ENCODE measurements at places on chromosomes 1 and 21.

DNA sequence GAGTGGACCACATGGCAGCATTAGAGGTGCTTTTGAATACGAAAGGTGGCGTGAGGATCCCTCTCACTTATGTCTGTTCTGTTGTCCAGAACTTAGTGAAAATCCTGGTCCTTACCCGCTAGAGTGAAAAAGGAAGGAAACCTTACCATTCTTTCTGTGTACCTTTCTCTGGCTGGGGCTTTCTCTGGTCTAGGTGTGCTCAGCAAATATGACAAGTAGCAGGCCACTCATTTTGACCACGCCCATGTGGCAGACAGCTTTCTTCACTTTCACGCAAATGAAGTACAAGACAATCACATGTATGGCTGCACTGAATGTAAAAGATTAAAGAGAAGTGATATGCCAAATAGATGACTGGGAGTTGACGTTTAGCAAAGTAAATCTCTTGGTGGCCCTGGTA, 131.9 kb downstream of the FGGY start:
- DNase-seq, result no peak

- no peak for DNase-seq
Measured at GRCh38 chr1:46423574-46424240, 29.6 kb downstream of the FAAH start.

- no peak for DNase-seq
Measured at GRCh38 chr1:226637147-226637935, 88.8 kb downstream of the STUM start.

DNA sequence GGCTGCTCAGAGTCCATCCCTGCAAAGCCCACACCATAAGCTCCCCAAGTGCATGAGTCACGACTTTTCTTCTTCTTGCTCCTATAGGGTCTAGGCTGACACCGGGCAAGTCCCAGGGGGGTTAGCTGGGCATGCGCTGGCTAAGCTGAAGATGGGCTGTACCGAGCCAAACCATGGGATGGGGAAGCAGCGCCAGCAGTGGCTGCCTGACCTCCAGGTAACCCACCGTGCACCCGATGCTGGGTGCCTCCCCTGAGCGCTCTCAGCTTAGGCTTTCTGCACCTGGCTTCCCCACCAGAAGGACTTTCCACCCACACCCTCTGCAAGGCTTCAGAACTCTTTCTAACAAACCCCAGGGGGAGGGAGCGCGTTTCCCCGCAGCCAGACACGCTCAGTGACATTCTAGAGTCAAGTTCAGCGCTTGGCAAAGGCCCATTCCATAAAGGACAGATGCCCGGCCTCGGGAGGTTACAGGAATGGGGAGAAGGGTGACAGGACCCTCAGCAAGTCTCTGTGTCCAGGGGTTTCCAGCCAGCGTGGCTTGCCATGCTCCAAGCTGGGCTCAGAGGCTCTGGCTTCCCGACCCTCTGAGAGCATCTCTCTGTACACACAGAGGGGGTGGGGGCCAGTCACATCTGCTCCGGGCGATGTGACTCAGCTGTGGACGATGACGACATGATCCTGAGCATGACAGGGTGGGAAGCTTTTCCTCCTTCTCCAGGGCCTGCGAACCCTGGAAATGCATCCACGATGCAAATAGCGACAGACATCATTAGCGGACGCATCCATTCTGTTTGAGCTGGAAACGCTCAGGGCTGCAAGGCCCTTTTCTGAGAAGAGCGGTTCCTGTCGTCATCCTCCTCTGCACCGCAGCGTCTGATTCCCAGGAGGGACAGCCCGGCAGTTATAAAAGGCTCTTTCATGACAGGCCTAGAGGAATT, 107.8 kb downstream of the SIK1 start:
- DNase-seq, result no peak

GRCh38 chr1:69700770-69701169, 133.0 kb downstream of the LRRC7 start:
- DNase-seq, result no peak

DNA sequence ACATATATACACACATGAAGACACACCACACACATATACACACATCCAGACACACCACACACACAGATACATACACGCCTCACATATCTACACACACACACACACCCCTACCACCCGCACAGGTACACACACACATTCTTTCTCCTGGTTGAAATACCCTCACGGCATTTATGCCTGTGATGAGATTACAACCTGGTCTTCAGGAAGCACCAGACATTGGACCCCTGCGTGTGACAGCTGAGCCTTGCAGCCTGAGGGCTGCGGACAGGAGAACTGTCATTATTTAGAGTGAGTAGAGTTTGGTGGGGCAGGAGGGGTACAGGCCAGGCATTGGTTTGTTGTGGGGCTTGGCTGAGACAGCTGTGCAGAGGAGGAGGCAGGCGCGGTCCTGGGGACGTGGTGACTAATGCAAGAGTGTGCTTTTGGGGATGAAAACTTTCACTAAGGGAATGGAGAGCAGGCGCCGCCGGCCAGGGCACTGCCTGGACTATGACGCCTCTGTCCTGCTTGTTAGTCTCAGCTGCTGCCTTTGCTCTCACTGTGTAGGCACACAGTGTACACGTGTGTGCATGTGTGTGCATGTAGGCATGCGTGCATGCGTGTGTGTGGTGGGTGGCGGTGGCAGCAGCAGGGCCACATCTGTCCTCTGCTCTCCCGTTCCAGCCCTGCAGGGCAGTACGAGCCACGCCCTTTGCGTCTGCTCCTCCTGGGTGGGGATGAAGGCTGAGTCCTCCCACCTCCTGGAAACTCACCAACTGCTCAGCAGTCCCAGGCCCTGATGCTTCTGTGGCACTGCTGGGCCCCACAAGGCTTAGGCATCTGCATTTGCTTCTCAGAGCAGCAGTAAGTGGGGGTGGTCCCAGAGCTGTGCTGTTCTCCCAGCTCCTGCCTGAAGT, 57.6 kb downstream of the SPSB1 start:
- DNase-seq, result no peak

- no peak for DNase-seq
Measured at GRCh38 chr1:196608390-196609369, at the start of gene KCNT2. Gene KCNT2, minus strand, starts transcription at chr1:196608440. Its CDS starts 131 bp downstream, at chr1:196608309.

DNA sequence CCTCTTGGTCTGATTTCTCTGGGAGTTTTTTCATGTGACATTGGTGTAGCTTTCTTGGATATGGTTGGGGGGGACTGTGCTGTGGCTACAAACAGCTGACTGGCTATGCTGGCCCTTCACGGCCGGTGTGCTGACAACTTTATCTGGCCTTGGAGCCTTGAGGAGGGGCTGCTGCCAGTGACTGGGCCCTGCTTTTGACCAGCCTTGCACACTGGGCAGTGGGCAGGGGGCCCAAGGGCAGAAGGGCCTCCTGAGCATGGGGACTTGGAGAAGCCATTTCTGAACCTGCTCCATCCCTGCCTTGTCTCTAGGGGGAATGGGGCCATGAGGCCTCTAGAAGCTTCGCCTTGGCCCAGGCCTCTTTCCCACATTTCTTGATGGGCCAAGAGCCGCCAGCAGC, 139.6 kb downstream of the CAMTA1 start:
- no peak for DNase-seq

DNA sequence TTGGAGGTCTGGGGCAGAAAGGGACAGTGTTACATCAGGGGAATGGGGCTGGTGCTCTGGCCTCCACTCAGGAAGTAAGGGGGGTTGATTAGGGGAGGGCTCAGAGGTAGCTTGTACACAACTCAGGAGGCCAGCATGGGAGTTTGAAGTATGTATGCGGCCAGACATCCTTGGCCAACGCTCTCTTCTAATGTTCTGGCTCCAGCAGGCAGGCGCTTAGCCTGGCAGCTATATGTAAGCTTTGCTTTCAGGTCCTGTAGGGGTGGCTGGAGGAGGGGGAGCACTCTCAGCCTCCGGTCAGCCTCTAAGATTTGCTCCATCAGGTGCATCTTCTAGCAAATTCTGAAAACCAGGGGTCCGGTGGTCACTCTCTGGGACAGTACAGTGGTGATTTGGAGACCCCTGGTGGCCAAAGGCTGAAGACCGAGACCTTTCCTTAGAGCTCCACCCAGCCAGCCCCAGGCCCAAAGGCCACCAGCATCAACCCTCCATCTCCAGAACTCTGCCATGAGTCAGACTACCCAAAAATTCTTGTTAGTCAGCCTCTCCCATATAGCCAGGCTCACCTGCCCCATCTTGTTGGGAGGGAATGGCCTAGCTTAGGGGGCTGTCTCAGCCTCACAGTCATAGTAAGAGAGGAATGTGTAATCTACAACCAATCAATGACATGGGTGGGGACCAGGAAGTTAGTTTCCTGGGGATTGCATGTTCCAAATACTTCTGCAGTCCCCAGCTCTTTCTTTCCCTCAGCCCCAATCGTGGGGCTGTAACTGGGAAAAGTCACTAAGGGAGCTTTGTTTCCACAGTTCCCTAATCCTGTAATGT, 9.7 kb upstream of the COL8A2 start:
- peak; percentile 61 for DNase-seq

- no peak for DNase-seq
Measured at GRCh38 chr1:88134983-88135921, 548.8 kb upstream of the PKN2 start.

DNA sequence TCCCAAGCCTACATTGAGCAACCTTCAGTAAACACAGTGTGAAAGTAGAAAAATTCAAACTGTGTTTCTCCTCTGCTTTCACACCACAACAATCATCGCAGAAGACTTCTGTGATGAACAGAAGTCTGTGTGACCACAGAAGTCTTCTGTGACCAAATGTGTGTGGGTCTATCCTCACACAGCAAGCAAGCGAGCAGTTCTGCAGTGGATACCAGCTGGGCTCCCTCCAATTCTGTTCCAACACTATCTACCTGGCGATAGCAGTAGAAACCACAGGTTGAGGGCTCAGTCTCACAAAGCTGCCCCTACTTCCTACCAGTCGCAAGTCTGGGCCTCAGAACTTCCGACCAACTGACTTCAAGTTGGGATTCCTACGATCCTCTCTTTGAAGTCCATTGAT, 21.0 kb upstream of the RAP1A start:
- DNase-seq, result no peak

DNA sequence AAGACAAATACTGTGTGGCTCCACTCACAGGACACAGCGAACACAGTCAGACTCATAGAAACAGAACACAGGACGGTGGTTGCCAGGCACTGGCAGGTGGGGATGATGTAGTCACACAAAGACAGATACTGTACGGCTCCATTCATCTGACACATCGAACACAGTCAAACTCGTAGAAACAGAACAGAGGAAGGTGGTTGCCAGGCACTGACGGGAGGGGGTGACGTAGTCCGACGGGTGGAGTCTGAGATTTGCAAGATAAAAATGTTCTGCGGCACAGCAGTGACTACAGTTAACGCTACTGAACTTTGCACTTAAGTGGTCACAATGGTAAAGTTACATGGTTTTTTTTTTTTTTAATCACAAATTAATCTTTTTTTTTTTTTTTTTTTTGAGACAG, 18.7 kb downstream of the C21orf58 start:
- DNase-seq, result no peak

GRCh38 chr1:3857791-3858129, 484 bp downstream of the DFFB start:
- DNase-seq, result peak; percentile 33

GRCh38 chr1:96597218-96597617, 124.4 kb upstream of the PTBP2 start:
- DNase-seq, result no peak

GRCh38 chr1:225517697-225518096, 89.9 kb upstream of the LBR start:
- no peak for DNase-seq

DNA sequence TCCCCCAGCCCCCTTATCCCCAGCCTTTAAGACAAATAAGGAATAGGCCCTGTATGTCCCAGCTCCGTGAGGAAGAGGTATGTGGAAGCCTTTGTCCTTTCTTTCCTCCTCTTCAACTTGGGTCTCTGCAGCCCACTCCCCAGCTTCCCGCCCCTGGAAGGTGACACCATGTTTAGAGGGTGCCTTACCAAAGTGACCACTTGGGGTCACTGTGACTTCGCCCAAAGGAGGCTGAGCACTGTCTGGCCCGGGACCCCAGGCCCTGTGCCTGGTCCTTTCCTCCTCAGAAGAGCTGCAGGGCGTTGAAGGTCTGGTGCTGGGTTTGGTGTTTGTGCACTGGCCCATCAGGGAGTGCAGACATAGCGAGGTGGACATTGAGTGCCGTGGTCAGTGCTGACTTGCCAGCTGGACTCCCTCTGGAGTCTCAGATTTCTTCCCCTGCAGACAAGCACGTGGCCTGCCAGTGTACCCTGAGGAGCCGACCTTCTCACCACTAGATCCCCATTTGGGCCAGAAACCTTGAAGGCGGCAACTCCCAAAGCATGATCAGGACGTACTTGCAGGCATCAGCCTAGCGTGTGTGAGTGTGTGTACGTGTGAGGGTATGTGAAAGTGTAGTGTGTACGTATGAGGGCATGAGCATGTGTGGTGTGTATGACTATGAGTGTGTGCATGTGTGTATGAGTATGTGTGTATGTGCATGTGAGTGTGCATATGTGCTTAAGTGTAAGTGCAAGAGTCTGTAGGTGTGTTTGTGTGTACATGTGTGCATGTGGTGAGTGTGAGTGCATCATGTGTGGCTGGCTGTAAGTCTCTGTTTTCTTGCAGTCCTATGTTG, 181.4 kb upstream of the KIAA0040 start:
- DNase-seq, result peak; percentile 37

- DNase-seq, result no peak
Measured at GRCh38 chr1:151058692-151059091, 730 bp downstream of the CDC42SE1 start.

DNA sequence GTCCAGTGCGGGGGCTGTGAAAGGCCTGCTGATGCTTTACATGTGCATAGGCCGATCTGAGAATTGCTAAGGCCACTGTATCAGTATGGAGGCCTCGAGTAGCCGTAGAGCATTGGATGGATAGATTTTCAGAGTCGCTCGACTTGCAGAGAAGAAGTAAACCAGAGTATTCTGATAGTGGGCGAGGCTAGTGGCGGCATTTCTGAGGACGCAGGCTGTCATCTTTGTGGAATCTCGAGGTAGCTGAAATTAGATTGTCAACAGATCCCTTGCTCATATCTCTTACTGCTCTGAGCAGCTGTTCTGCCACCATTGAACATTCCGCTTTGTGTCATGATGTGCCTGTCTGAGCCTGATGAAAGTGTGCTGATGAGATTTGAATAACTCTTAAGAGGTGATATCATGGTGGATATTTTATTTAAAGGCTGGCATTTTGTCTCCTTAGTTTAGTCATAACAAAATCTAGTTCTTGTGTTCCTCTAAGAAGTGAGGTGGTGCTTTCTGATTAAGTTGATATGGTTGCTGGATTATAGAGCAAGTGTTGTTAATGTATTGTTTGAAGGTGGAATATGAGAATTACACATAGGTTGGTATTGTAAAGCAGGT, 1.5 kb downstream of the KIF1B start:
- no peak for DNase-seq

DNA sequence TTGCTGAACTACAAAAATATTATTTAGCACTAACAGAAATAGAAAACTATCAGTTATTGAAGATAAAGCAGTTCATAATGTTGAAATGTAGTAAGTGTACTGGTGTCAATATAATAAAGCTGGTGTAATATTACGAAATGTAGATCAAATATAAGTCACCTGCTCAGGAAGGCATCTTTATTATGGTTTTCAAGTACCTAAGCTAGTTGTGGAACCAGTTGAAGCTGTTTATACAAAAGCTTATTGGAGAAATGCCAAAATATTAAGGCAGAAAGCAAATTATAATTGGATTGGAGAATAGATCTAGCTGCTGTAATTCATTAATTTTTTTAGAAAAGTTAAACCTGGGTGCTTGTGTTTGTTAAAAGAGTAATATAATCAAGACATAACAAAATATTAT, 6.2 kb upstream of the MARK1 start:
- no peak for DNase-seq

Measured in GM12892 (cell line).